Gastroesophageal sphincter (tissue), 4 donors: ENCODE measurements at places on chromosomes 11 and 22.

DNA sequence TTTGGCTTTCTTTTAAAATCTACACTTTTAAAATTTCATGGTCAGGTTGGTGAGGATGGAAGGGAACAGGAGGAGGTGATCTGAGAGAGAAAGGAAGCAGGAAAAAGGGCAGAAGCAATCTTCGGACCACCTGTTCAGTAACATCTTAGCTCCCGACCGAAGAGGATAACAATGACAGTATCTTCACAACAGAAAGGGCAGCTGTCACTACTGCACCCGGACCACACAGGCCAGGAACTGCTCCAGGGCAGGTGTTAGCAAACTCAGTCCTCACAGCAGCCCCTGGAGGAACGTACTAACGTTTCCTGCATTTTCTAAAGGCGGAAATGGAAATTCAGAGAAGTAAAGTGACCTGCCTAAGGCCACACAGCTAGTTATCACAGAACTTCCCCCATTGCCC is 16.8 kb downstream of the PTPN5 start:
- no peak for ATAC-seq

DNA sequence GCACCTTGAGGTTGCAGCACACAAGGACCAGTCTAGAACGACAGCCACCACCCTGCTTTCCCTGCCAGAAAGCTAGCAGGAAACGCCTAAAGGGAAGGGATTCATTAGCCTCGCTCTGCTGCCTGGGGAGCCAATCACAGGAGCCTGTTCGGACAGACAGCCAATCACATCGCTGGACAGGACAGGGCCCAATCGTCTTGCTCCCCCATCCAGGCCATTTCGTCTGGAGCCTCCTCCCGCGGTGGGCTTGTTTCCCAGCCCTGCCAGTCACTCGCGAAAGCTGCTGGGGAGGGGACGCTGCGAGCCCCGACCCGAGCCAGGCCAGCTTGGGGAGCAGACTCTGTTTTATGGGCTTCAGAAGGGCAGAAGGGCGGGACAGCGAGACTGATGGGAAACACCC is 79.8 kb upstream of the NCAM1 start:
- ATAC-seq = peak; percentile 81

DNA sequence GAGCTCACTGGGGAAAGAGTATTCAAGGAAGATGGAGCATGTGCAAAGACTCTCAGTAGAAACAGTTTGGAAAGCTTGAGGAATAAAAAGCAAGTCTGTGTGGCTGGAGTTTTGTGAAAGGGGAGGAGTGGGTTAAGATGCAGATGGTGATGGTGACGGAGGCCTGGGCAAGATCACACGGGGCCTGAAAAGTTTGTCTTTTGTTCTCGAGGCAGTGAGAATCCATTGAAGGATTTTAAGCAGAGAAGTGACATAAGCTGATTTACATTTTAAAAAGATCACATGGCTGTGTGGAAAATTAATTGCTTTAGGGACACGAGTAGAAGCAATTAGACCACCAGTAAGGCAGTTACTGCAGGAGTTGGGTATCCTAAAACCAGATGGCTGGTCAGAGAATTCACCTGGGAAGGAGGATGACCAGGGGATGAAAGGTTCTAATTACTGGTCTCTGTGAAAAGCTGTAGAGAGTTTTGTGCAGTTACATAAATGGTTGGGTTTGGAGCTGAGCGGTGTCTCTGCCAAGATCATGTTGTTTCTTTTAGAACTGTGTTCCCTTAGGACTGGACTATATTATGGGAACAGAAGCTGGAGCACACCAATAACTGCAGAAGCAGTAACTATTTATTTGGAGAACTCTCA is 7.1 kb downstream of the RRP8 start:
- ATAC-seq = peak; percentile 50

DNA sequence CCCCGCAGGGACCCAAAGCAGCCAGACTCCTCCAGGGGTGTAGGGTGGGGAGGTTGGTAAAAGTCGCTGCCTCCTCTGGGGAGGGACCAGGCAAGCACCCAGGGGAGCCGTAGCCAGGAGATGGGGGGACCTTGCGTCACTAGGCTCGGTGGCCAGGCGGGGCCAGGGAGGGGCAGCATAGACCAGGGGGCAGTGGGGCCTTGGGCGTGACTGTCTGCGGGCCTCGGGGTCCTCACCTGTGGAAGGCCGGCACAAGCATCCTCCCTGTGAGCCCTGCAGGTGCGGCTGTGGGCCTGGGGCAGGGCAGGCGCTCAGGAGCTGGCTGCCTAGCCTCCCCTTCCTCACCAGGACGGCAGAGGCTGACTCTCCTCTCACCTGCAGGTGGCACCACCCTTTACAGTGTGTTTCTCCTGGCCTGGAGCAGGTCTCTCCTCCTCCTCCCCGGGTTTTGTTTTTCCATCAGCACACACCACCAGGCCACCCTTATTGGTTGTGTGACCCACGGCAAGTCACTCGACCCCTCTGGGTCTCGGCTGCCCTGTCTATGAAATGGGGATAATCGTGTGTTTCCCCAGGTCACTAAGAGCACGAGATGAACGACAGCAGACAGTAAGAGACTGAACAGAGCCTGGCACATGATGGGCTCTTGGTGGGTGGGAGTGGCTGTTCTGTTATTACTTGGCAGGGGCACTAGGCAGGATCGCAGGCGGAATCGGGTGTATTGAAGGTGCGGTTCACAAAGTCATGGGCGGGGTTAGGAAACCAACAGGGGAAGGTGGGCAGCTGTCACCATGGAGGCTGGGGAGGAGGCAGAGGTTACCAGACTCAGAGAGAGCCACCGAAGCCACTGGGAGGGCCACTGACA is 52.7 kb downstream of the FLRT1 start:
- ATAC-seq = no peak

DNA sequence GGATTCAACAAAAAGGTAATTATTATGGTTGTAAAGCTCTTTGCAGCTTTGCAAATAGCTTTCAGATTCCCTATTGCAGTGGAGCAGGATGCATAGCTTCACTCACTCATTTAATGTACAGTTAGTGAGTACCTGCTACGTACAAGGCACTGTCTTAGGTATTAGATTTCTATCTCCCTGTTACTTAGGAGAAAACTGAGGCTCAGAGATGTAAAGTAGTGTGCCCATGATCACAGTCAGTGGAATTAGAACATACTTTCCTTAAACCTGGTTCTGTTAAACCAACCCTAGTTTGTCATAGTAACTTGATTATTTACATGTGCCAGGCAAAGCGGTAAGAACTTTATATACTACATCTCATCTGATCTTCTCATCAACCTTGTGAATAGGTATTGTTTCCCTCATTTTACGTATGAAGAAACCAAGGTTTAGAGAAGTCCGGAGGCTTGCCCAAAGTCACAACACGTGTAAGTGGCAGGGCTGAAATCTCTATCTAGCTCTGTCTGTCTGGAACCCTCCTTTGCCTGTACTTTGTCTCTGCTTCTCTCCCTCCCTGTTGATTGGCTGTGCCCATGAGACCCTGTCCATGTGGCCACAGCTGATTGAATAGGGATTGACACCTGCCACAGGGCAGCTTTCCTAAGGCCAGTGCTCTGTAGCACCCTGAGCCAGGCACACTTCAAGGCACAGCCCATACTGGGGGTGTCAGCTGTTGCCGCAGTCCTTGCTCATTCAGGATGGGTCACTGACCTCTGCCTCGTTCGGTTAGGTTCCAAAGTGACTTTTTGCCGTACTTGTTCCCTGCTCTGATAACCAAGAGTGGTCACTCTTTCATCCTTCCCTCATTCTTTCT is 63.8 kb upstream of the PRSS23 start:
- ATAC-seq = no peak

GRCh38 chr11:34585304-34585734 is 35.6 kb upstream of the EHF start:
- no peak for ATAC-seq
